ENCODE measurements at places on chromosomes 5 and 9.

DNA sequence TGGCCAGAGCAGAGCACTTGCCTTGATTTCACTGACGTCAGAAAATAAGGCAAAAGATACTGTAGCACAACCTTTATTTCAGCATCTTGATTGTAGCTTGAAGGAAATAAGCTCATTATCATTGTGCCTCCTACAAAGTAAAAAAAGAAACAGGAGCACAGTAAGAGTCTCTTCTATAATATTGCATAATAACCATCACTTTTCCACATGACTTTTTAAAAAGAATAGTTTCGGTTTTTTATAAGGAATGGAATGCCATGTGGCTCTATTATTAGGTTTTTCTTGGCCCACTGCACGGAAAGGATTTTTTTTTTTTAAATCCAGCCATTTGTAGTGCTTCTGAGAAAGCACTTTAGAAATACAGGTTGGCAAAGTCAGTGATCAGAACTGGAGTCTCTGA lies 655.3 kb downstream of the LRRC70 start:
- no peak for DNase-seq

DNA sequence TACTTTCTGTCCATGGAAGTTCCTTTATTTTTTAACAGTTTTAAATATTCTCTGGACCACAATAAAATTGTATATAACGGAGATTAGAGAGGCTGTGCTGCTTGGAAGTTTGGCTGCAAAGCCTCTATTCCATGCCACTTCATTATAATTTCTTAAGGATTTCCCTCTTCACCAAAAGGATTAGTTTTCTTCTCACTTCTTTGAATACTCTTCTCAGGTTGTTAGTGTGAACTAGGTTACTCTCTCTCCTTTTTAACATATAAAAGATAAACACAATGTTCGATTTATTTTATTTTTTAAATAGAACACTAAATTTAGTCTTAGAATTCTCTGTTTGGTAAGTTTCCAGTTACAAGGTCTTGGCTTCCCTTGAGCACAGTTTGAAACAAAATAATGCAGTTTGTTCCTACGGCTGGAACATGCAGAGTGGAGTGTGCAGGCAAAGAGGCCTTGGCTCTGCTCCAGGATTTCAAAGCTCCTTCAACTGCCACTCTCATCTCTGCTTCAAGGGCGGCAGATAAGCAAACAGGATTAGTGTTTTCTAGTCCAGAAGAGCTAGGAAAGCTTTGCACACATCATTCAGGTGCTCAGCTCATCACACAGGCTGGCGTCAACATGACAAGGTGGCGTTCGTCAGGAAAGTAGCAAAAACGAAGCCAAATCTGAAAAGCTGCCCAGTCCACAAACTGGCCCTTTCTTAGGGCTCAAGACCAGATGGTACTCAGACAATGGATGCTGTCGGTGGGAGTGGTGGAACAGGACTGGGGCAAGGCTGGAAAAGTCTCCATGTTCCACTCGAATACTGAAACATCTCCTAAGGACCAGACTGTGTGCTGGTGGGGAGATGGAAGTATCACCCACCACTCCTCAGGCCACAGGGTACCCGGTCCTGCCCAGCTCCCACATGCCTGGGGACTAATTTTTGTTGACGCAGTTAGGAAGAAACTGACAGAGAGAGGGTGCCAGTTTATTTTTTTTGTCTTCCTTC lies 286.6 kb downstream of the CRB2 start:
- DNase-seq: no peak

DNA sequence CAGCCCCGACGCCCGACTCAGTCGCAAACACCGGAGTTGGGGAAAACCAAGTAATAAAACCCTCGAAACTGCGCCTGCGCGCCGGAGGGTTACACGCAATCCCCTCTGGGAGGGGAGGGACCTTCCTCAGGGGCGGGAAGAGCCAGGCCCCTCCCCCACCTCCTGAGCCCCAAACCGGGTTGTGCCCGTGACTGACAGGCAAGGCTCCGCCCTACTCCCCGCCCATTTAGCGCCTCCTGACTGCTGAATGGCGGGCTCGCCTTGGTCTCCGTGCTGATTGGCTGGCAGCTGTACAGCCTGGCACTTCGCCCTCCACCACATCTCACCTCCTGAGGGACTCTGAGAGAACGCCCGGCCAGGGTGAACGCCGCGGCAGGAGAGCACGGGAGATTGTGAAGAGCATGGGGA lies at the start of gene PRDM9:
TSS of gene PRDM9 (plus strand) at position 332 of the 408 bp plus-strand sequence. CDS start 1,425 bp downstream, outside the sequence.
- DNase-seq: no peak

DNA sequence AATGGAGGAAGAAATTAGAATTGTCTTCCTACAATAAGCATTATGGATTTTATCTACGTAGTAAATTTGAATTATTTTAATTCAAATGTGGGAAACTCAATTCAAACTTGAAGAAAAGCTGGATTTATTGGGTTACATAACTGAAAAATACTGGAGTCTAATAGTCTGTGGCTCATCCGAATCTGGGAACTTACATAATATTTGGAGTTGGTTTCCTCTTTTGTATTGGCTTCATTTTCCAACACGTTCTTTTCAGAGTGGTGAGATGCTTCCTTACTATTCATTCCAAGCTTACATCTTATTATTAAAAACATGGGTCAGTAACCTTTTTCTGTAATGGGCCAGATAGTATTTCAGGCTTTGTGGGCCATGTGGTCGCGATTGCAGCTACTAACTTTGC lies 164.8 kb downstream of the ARHGAP26 start:
- no peak for DNase-seq

- no peak for DNase-seq
These were observed 57.5 kb downstream of the COL23A1 start for GRCh38 chr5:178532666-178533065.

DNA sequence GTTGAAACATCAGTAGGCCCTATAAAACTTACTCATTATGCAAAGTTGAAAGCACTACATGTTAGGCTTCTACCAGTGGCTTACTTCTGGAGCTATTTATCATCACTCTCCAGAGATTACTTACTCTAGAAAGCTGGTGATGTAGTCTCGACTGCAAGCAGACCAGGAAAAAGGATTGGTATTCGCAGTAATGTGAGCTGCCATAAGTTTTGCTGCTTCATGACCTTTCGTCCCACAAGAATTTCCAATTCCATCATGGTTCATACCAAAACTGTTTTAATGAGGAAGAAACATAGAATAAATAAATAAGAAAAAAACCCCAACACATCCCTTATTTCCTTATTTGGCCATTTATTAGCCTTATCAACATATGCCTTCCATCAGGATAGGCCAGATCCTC lies 181.9 kb downstream of the ADAMTS6 start:
- peak; percentile 81 for DNase-seq

DNA sequence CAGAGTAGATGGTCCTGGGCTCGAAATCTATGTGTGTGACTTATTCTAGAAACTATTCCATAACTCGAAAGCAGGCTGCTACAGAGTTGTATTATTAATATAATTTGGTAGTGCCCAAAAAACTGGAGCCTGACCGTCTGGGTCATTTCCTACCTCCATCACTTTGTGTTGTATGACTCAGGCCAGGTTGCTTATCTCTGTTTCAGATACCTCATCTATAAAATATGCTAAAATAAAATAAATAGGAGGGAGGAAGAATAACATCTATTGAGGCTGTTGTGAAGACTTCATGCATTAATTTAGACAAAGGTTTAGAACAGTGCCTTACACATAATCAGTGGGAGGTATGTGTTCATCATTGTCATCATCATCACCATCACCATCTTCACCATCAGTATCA lies 57.7 kb downstream of the PDE4D start:
- no peak for DNase-seq

DNA sequence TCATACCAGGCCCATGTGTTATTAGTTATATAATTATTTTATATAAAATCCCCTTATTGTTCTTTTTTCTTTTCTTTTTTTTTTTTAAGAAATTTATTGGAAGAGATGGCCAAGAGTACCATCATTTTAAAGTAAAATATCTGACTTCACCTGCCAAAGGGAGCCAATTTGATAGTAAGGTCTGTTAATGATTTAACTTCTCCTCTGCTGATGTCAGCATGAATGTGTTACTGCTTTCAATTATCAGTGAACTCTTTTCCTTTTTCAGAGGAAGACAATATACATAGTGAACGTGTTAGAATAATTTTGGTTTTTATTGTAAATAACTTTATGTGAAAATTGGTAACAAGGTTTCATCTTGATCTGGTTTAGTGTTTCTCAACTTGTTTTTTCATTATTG lies 409.6 kb downstream of the SH3GL2 start:
- DNase-seq: no peak

GRCh38 chr9:115922444-115922843 lies 231.1 kb upstream of the PAPPA start:
- no peak for DNase-seq

DNA sequence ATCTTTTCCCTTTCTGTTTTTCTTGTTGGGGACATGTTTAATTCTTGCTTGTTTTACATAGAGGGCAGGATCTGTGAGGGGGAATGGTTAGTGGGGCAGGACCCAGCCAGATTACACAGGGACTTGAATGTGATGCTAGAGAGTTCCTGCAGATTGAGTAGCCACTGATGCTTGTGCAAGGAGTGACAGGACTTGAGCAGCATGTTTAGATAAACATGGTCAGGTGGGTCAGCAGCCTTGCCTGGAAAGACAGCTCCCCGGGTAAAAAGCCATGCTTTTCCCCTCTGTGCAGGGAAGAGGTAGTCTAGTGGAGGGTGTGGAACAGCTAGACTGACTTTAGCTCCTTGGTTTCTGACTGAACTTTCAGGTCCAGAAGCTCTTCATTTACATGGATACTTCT lies 261.2 kb downstream of the AOPEP start:
- no peak for DNase-seq

- DNase-seq: no peak
These were observed 35.4 kb downstream of the ELAVL2 start for GRCh38 chr9:23790351-23791260.

GRCh38 chr5:173315495-173316338 lies 12.5 kb downstream of the STC2 start:
- DNase-seq: peak; percentile 67

GRCh38 chr5:32574540-32575175 lies 10.7 kb upstream of the SUB1 start:
- no peak for DNase-seq

GRCh38 chr5:131163276-131164119 lies 1.6 kb downstream of the HINT1 start:
- DNase-seq: peak; percentile 32

DNA sequence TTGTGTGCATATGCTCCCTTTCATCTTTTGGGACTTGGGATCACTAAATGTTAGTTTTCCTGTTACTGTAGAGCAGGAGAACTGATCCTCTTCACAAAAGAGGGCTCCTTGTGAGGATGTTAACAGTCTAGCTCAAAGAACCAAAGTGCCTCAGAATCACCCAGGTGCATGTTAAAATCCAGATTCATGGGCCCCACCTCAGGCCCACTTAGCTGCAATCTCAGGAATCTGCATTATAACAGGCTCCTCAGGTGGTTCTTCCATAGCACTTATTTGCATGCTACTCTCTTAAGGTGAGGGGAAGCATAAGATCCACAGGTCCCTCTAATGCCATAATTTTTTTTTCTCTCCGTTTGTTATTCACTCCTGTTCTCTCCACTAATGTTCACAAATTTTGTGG lies 14.8 kb upstream of the MEF2C start:
- DNase-seq: no peak

- DNase-seq: peak; percentile 25
These were observed 572 bp downstream of the GNA14 start for GRCh38 chr9:77647267-77648233.

DNA sequence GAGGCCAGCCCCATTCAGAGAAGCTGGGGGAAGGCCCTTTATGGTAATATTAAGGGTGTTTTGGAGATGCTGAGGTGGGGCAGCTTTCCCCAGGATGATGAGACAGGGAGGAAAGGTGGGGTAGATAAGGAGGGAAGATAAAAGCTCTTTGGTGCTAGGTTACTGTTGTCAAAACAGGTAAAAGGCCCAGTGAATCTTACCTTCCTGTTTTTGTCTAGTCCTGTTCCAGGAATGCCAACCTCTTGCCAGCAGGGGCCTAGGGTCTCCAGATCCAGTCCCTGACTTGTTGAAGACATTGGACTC lies 797 bp upstream of the CCL27 start:
- DNase-seq: no peak

DNA sequence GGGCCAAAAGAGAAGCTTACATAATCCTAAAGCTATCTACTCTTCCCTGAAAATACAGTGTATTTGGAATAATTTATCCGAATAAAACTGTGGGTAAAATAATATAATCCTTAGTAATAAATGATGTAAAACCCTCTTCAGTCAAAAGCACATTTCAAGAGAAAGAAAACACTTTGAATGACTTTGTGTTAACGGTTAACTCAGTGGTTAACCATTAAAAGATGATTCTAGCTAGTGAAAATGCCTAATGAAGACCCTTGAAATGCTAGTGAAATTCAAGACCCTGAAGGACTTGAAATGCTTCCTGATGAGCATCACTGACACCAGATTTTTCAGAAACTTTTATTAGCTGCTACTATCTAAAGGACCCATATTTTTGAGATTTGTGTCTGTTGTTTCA lies 70.7 kb downstream of the COX7C start:
- no peak for DNase-seq

GRCh38 chr9:112011051-112011620 lies 114.5 kb downstream of the UGCG start:
- no peak for DNase-seq

- no peak for DNase-seq
These were observed 472.0 kb upstream of the WWC1 start for GRCh38 chr5:167819406-167819805.

DNA sequence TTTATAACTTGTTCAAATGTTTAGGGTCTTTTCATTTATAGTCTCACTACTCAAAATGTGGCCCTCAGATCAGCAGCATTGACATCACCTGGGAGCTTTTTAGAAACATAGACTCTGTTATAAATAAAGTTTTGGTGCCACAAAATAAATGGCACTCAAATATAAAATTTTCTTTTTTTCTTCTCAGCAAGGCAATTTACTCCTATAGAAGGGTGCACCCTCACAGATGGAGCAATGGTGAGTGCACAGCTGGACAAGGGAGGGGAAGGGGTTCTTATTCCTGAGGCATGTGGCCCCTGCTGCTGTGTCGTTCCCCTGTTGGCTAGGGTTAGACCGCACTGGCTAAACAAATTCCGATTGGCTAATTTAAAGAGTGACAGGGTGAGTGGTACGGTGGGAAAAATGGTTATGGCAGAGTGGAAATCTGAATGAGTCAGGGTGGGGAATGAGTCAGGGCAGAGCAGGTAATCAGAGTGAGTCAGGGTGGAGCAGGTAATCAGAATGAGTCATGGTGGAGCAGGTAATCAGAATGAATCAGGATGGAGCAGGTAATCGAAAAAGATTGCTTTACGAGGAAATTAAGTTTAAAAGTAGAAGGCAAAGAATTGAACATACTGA lies 31.8 kb upstream of the C7 start:
- no peak for DNase-seq
